Upper lobe of right lung (tissue), 1 donor: ENCODE measurements at places on chromosomes 1 and 21. TPM values are rescaled to one million over a fixed set of nuclear protein-coding genes. Genes with fewer than 3 reads are reported as not detected.

Gene KRTAP19-1
- total RNA-seq, result not detected

Gene HTR6
- not detected for total RNA-seq

Gene CFH
- total RNA-seq, result 78.5 TPM

Gene IQCC
- 1.2 TPM for total RNA-seq

Gene YY1AP1
- 69.0 TPM for total RNA-seq

Gene CYP4A22
- total RNA-seq, result not detected

Gene S100A7
- not detected for total RNA-seq

Gene ZMYND12
- total RNA-seq, result 1.9 TPM

Gene OR6K3
- total RNA-seq, result 2.3 TPM

Gene NRDC
- 118 TPM for total RNA-seq

Gene C4BPA
- 175 TPM for total RNA-seq

Gene SH2D5
- total RNA-seq, result 0.52 TPM

Gene GNAT2
- total RNA-seq, result not detected

Gene ATP5IF1
- total RNA-seq, result 87.2 TPM

Gene KRTAP12-2
- total RNA-seq, result not detected

Gene HRNR
- not detected for total RNA-seq

Gene WDR77
- total RNA-seq, result 20.1 TPM

Gene PGD
- total RNA-seq, result 166 TPM

Gene SLAMF7
- 9.2 TPM for total RNA-seq

Gene TSPEAR
- 0.23 TPM for total RNA-seq

Gene LAMTOR5
- total RNA-seq, result 110 TPM

Gene ERG
- 36.7 TPM for total RNA-seq

Gene PRKCZ
- total RNA-seq, result 121 TPM

Gene SYCP1
- not detected for total RNA-seq
